CD4-positive, alpha-beta T cell treated with Interleukin-15 for 4 hours (primary cell): ENCODE measurements at places on chromosomes 1 and 21.

- DNase-seq: no peak
Measured at GRCh38 chr21:45254460-45254930, 33.2 kb downstream of the POFUT2 start.

DNA sequence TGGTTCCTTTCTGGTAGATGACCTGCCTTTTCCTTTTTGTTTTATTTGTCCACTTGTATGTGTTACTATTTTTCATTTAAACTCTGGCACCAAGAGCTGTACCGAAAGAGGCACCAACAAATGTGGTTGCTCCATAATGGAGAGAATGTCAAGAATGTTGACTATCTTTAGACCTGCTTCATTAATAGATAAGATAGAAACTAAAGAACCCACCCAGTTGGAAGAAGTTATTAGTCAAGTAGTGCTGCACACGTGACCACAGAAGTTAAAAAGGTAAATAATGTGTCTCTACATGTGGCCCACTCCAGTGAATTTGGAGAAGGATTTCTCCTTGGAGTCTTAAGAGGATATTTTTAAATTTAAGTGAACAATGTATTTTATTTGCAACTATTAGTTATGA lies 9.3 kb downstream of the ATP1A1 start:
- DNase-seq: no peak

GRCh38 chr1:69710484-69711189 lies 142.9 kb downstream of the LRRC7 start:
- DNase-seq: no peak

GRCh38 chr1:178612261-178612660 lies 99.4 kb downstream of the TEX35 start:
- no peak for DNase-seq

DNA sequence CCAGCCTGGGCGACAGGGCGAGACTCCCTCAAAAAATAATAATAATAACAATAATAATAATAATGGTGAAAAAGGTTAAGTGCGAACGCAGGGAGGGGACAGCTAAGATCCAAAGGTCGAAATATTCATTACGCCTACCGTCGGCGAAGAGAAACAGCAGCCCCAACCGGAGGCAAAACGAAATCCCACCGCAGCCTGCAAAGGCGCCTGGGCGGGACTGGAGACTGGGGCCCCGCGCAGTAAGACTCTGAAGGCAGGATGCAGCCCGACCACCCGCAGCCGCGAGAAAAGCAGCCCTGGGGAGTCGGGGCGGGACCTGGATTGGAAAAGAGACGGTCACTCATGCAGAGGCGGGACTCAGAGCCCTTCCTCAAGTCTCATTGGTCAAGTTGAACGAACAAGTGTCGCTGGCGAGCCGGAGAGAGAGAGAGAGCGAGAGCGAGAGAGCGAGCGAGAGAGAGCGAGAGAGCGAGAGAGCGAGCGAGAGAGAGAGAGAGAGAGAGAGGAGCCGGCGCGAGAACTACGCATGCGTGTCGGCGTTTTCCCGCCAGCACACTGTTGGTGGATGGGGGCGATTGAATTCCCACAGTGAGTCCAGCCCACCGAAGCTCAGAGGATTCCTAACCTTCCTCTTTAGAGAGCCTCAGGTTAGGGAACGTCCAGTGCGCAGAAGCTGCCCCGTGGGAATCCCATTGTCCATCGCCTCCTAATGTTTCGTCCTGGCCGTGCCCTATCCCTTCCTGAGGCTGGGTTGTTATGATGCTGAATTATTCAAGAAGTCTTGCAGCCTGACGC lies 10.7 kb downstream of the ENTREP3 start:
- DNase-seq: peak; percentile 97

GRCh38 chr1:116487031-116487430 lies 83.8 kb downstream of the CD58 start:
- DNase-seq: no peak

GRCh38 chr1:59669752-59670312 lies 144.9 kb upstream of the HOOK1 start:
- no peak for DNase-seq

- DNase-seq: no peak
Measured at GRCh38 chr1:29397256-29397590, 160.9 kb downstream of the PTPRU start.

- no peak for DNase-seq
Measured at GRCh38 chr21:41933313-41934079, 20.3 kb downstream of the C2CD2 start.

DNA sequence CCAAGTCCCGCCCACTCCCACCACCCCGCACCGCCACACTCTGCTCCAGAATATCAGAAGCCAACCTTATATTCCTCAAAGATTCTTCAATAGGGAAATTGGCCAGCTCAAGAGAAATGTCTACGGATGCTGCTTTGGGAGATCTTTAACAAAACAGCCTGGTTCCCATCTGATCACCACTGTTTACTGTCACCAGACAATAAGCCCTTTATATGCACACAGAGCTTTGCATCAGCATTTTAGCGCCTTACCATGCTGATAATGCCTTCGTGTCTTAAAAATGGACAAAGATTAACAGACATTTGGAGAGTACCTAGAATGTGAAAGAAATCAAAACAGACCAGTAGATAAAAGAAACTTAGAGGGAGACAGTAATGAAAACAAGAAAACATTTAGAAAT lies 141.7 kb upstream of the SYT6 start:
- no peak for DNase-seq

DNA sequence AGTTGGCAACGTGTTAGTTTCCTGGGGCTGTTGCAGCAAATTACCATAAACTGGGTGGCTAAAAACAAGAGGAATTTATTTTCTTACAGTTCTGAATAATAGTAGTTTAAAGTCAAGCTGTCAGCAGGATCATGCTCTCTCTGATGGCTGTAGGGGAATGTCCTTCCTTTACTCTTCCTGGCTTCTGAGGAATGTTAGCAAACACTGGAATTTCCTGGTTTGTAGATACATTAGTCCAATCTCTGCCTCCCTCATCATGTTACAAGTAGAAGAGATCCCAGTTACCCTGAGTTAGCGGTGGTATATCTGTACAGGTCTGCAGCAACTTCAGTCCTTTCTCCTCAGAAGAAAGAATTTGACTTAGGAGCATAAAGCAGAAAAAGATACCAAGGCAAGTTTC lies 2249.1 kb downstream of the NCAM2 start:
- no peak for DNase-seq

GRCh38 chr1:96465441-96465840 lies 256.1 kb upstream of the PTBP2 start:
- no peak for DNase-seq

GRCh38 chr1:39204441-39205081 lies at the start of gene MACF1:
Gene MACF1 (plus strand): TSS chr1:39204695. CDS start chr1:39205023, 328 bp downstream.
- no peak for DNase-seq

- no peak for DNase-seq
Measured at GRCh38 chr1:1990222-1990621, 13.4 kb downstream of the CFAP74 start.

DNA sequence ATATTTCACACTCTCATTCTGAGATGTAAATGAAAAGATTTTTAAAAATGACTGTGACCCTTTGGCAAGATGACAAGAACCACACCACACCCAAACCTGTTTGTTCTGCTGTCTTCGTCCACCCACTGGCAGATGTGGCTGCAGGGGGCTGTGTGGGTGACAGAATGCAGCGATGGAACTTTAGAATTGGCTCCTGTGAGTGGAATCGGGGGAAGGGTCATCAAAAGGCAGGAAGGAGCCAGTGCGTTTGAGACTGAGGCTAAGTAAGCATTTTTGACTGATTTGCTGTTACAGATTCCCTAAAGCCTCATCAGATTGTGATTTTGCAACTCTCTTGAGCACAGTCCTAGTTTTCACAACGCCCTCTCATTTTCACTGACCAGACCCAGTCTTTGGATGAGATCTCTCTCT lies 111.2 kb upstream of the ADGRL2 start:
- DNase-seq: no peak

DNA sequence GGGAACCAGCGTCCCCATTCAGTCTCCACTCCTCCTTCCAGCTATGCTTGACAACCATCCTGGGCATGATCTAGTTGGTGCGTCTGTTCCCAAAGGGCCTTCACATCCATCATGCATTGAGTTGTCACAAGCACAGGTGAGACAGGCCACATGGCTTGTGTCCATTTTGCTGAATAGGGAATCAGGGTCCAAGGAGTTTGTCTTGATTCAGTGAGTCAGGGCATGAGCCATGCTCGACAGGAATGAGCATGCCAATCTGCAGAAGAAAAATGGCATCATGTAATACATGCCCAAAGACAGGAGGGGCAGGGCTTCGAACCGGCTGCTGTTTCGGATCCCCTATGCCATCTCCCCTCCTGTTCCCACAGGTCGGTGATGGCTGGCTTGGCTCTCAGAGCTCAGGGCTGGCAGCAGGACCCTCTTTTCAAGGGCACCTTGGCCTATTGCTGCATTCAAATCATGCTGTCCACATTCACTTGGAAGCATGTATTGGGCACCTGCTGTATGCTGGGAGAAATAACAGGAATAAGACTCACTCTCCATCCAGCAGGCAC lies 44.5 kb downstream of the PKP1 start:
- DNase-seq: no peak

DNA sequence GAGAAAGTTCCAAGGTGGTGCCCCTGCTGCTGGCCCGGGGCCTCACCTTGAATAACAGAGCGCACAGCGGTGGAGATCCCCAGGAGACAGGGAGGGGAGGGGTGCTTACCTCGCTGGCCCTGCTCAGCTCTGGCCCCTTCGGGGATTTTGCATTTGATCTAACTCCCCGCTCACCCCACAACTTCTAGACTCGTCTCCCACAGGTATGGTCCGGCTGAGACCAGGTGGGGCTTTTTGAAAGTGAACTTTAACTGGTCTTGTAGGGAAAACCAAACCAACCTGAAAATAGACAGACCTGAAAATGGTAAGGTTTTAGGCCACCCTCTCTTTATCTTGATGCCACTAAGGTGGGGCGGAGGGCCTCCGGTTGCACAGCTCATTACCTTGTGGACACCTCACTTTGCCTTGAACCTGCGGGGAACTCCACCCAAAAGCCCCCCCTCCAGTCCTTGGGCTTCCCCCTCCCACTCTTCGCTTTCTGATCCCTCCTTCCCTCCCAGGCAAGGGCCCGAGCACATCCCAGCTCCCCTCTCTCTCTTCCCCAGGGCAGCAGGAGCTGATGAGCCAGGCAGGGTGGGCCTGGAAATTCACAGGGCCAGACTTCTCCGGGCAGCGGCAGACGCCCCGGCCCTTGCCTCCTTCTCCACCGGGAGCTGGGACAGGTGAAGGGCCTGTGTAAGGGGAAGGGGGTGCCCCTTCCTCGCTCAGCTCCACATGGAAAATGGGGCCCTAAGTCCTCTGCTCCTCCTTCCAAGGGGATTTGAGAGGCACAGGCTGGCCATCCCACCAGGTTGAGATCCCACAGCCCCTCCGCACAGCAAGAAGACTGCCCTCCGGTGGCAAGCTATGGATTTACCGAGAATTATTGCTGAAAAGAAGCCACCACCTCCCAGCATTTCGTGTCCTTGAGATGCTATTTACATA lies 16.1 kb downstream of the TNFRSF8 start:
- peak; percentile 46 for DNase-seq

- no peak for DNase-seq
Measured at GRCh38 chr1:178189814-178190213, 95.9 kb downstream of the RASAL2 start.

- DNase-seq: no peak
Measured at GRCh38 chr1:125065092-125065820, 3880.5 kb downstream of the SRGAP2C start.

DNA sequence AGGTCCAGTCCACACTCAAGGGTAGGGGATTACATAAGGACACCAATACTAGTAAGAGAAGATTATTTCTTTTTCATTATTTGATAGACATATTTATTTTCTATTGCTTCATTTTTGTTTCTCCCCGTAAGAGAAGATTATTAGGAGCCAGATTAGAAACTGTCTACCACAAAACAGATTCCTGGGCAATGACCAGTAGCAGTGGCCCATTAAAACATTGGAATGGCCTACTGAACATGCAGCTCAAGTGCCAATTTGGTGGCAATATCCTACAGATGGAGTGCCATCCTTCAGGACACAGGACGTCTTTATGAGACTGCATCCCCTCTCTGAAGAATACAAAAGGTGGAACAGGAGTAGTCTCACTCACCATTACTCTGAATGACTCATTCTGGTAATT lies 34.0 kb upstream of the ARHGAP29 start:
- DNase-seq: no peak

DNA sequence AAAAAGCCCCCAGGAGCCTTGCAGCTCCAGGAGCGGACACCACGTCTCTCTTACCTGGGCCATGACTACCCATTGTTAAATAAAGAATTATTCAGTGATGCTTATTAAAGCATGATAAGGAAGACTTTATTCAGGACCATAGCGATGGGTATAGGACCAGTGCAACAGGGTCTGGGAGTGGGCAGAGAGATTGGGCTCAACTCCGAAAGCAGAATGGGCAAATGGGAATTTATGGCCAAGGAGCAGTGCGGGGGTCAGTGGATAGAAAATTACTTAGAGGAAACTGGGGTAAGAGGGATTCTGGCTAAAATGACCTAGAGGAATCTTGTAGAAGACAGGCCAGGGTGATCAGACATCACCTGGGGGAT lies 580 bp upstream of the ATP5PO start:
- DNase-seq: no peak

DNA sequence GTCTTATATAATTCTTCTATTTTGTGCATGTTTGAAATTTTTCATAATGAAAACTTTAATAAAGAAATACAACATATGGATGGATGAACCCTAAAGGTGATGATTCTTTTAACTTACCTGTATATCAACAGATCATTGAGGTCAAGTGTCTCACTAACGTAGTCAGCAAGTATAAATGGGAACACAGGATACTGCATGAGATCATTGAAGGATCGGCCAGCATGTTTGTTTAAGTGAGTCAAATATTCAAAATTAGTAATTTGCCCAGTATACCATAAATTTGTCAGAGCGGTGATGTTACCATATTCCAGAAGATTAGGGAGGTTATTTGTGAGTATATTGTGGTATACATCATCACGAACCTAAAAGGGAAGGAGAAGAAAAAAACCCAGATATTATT lies 71.0 kb upstream of the GNG4 start:
- DNase-seq: no peak

DNA sequence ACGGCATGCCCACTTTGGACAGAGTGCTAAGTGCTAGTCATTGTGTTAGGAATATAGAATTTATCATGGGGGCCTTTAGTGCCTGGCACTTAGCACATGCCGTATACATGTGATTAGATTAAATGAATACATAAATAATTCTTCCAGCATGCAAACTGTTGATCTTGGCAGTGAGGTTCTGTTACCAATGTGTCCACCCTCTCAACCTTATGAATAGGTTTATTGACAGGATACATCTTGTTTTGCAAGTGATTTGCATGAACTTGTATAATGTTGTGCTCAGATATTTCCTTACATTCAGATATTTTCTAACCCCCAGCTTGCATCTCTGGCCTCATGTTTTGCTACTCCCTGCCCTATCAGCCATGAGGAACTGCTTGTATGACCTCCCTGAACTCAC lies 60.3 kb upstream of the ZNF648 start:
- DNase-seq: no peak

DNA sequence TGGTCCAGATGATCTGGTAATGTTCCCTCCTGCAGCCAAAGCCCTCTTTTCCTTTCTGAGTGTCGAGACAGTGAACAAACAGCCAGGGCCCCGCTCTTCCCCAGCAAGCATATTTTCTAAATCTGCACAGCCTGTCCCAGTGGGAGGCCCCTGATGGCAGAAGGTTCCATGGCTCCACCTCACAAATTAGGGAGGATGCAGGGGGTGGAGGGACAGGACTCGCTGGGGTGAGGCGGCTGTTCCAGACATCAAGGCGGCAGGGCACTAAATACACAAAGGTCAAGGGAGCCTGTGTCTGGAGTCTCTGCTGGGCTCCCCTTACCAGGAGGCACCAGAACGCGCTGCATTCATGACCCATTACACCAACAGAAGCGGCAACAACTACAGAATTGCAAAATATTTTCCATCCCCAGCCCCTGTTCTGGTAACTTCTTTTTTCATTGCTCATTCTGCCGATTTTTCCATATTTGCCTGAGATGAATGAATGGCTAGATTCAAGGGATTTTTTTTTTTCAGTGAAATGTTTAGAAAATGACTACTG lies 27.0 kb upstream of the PRELP start:
- DNase-seq: no peak
